ENCODE measurements at places on chromosomes 7 and 10.

- DNase-seq = no peak
Observed at GRCh38 chr7:135759532-135759931, 10.9 kb upstream of the FAM180A start.

DNA sequence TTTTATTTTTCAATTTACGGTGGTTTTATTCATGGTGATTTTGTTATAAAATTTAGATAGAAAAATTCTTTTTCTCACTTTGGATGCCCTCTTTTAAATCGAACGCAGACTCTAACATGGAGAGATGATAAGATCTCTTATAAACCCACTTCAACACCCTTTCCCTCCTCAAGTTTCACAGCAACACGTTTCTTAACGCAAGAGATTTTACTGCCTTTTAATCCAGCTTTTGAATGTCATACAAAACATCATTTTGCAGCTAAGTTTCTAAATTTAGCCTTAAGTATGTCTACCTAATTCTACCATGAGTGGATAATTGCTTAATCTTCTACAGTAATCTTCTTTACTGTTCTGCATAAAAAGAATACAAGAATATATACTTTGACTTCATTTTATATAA is 70.0 kb downstream of the SEMA3C start:
- no peak for DNase-seq

GRCh38 chr7:66837007-66837406 is 84.0 kb upstream of the TMEM248 start:
- DNase-seq = no peak

DNA sequence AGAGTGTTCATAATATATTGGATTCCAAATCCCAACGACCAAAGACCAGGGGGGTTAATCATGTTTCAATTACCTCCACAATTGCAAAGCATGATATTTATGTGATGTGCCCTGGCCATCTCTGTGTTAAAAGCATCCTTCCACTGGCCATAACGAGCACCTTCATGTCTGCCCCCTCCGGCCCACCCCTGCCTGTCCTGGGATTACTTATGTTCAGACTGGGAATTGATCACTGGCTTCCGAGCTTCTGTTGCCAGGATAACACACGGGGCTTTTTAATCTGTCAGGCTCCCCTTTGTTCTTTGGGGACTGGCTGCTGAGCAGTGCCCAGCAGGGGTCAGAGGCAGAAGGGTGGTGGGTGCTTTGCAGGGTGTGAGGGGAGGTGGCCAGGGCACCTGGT is 13.7 kb upstream of the CHST15 start:
- no peak for DNase-seq

DNA sequence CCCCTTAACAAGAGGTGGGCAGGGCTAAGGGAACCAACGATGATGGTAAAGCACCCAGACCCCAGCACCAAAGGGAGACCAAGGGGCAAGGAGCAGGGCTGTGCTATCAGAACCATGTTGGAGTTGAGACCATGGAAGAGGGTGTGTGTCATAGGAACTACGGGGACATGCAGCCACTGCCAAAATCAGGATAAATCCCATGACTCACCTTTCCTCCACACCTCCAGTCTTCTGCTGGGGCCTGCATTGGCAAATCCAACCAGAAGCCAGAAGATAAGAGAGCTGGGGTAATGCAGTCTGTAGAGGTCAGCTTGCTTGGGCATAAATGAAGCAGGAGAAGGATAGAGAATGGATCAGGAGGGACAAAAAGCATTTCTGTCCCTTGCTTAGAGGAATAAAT is 42.7 kb upstream of the SMARCD3 start:
- no peak for DNase-seq

DNA sequence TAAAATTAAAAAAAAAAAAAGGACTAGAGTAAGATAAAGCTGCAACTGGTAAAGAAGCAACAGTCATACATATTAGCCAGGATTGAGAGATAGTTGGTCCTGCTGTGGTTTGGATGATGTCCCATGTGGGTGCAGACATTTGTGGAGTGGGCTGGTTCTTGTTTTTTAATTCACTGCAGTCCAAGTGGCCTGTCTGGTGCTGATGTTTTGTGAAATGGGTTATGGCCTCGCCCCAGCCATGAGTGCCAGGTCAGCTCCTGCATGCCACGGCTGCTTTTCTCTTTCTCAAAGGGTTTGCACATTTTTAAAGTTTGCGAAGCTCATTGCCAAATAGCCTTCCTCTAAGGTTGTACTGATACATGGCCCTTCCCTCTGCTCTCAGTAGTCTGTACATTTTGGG is 14.1 kb upstream of the BTBD16 start:
- no peak for DNase-seq

DNA sequence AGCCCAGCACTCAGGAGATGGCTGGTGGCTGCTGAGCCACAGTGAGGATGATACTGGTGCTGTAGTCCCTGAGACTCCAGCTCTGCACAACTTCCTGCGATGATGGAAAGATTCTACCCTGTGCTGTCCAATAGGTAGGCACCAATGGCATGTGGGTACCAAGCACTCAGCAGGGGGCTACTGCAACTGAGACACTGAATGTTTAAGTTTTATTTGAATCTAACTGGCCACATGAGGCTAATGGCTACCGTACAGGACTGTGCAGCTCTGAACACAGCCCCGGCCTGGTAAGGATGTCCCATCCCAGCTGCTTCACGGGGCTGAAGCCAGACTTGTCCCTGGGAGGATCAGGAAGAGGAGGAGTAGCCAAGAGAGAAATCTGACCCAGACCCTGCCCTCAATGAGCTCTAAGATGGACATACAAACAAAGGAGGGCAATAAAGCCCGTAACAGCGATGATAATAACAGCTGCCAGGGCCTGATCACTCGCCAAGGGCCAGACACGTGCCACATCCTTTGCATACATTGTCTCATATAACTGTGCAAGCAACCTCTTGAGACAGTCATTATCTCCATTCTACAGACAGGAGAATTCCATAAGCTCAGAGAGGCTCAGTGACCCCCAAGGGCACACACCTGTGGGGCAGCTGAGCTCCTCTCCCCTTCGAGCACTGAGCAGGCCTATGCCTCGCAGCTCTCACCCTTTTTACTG is 3.8 kb downstream of the GPRIN2 start:
- no peak for DNase-seq

GRCh38 chr7:33093266-33093665 is 15.9 kb downstream of the RP9 start:
- DNase-seq = no peak

DNA sequence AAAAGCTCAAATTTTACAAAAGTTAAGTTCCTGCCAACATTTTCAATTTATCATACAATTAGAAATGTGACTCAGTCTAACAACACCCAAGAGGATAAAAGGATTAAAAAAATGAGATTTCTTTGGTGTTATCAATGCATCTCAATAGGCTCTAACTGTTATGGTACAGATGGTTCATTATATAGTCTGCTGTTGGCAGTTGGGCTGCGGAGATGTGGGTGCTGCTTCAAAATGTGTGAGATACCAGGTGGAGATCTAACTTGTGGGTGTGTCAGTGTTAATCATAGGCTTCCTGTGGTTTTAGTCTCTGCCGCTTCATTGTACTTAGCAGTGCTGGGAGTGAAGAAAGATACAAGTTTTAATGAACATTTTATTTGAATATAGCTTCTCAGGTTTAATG is 231.2 kb downstream of the EXOC4 start:
- no peak for DNase-seq

DNA sequence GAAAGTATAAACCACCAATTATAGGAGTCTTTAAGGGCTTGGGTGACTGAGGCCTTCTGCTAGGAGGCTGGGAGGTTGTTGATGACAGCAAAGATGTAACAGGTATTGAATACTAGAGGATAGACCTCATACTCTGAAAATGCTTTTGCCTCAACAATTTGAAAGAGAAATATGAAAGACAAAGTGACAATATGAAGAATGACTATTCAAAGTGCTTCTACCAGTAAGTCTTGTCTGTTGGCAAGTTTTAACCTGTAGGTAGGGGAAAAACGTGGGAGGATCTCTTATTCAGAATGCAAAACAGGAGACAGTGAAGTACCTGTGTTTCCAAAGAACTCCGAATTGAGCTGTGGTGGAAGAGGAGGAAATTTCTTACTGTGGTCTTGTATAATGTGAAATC is 38.2 kb downstream of the GBF1 start:
- DNase-seq = no peak

DNA sequence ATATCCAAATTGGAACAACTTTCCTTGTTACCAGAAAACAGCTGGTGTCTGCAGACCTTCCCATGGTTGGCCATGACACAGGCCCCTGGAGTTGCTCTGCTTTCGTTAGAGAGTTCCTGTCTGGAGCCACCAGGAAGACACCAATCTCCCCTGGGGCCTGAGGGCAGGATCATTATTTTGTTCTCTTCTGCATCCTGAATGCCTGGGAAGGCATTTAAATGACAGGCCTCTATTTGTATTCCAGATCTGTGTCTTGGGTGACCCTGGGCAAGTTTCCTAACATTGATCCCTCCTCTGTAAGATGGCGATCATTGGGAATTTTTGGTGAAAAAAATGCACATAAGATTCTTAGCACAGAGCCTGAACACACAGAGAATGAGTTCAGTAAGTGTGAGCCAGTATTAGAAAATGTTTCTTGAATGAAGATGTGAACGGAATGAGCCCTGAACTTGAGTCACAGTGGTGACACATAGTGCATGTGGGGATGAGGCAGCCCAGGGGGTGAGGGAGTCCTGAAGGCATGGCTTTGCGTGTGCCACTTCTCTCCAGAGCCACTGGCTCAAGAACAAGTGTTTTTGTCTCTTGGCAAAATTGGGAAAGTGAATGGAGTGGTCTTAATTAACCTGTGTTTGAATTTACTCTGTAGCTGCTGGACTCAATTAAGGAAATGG is 28.4 kb downstream of the BMPER start:
- no peak for DNase-seq

GRCh38 chr10:85925201-85925750 is 441.3 kb downstream of the GRID1 start:
- no peak for DNase-seq

DNA sequence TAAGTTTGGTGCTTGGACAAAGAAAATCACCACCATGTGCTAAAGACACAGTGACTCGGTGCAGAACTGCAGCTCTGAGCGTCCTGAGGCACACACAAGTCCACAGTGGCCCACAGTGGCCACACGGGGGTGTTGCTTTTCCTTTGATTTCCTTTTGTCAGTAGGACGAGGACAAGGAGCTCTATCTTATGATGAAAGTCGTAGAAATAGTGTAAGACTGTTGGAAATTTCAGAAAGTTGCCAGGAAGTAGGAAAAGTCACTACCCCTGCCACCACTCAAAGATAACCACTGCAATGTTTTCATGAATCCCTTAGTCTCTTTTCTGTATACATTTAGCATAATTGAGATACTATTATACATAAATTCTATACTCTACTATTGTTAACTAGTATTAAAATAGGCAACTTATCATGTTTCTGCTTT is 146.0 kb downstream of the TNS3 start:
- DNase-seq = peak; percentile 6

GRCh38 chr7:50822706-50823105 is 40.0 kb upstream of the GRB10 start:
- DNase-seq = no peak

GRCh38 chr7:23332910-23333612 is 33.9 kb downstream of the MALSU1 start:
- no peak for DNase-seq

- peak; percentile 58 for DNase-seq
Observed at GRCh38 chr7:12524794-12525386, 45.6 kb upstream of the SCIN start.

DNA sequence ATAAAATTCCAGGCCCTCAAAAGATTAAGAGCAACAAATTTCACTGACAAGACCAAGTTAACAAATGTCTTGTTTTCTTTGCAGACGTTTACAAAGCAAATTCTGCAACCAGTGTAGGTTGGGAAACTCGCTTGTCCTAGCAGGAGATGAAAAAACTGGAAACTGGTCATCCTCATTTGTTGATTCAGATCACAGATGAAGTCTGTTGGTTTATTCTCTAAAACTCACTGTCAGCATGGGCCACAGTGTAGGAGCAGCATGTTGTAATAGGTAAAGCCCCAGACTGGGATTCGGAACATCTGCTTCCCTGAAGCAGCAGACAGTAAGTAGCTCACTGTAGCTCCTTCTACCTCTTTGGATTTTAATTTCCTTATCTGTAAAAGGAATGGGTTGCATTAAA is 31.5 kb downstream of the PANK1 start:
- no peak for DNase-seq

GRCh38 chr7:22302951-22303423 is 54.0 kb downstream of the RAPGEF5 start:
- no peak for DNase-seq

DNA sequence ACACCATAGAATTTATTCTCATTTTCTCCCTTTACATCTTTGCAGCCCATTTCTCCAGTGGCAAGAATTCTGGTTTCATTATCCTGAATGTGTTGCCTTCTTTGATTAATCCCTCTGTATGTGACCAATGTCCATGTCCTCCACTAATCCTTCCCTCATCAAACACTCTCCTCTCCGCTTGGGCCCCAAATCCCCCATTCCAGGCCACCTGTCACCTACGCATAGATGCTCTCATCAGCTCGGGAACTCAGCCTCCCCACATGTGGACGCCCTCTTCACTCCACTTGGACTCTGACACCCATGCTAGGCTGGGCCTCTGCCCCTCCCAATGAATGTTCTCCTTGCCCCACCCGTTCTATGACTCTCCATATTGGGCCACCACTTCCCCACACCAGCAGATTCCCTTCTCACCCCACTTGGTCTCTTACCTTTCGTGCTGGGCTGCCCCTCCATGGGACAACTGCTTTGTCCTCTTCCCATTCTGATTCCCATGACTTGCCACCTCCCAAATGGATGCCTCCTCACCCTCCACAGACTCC is 18.7 kb upstream of the RBM20 start:
- DNase-seq = no peak

DNA sequence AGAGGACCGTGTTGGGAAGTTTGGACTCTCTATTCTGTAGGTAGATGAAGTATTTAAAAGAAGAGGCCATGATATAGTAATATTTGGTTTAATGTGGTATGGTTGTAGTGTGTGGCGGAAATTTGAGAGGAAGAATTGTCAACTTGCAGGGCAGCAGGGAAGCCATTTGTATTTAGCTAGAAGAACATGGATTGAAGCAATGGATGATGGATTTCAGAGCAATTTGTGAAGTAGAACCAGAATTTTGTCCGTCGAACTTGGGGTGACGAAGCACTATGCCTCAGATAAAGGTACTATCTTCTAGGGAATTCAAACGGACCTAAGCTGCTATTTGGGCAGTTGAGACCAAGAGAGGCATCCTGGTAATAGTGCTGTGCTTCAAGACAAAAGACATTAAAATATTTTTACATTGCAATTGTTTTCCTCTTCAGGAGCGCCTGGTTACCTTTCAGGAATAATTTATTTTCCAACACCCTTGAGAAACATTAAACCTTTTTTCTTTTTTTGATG is 615 bp upstream of the WBP1L start:
- DNase-seq = peak; percentile 34

DNA sequence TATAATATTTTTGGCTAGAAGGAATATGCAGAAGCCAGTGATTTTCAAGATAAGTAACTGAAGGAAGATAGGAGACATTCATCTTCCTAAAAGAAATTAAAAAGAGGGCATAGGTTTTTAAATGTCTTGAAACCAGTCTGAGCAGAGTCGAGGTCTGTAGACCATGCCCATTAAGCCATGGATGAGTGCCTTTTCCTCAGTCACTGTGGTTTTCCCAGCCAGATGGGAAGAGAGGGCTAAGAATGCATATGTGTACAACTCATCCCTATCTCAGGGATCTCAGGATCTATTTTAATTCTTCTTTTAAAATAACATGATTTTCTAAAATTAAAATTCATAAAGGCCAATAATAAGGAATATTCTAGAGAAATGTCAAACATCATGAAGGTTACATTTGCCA is 112.8 kb downstream of the PPP1R3A start:
- no peak for DNase-seq
